ENCODE measurements at places on chromosomes 16 and 17.

DNA sequence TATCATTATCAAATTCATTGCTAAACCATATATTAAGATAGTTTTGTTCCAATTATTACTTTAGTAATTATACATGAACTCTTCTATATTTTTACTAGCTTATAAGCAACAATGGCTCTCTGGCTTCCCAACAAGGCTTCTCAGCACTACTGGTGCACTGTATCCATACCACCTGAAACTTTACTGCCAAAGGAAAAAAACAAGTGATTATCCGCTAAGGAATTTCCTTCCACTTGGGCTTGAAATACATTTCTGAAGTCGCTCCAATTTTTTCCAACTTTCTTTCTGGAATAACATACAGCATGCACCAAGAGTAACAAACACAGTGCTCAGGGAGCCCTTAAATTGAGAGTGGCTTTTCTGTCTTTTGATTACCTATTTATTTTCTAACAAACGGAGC is 2.1 kb downstream of the CSNK2A2 start:
- no peak for DNase-seq

DNA sequence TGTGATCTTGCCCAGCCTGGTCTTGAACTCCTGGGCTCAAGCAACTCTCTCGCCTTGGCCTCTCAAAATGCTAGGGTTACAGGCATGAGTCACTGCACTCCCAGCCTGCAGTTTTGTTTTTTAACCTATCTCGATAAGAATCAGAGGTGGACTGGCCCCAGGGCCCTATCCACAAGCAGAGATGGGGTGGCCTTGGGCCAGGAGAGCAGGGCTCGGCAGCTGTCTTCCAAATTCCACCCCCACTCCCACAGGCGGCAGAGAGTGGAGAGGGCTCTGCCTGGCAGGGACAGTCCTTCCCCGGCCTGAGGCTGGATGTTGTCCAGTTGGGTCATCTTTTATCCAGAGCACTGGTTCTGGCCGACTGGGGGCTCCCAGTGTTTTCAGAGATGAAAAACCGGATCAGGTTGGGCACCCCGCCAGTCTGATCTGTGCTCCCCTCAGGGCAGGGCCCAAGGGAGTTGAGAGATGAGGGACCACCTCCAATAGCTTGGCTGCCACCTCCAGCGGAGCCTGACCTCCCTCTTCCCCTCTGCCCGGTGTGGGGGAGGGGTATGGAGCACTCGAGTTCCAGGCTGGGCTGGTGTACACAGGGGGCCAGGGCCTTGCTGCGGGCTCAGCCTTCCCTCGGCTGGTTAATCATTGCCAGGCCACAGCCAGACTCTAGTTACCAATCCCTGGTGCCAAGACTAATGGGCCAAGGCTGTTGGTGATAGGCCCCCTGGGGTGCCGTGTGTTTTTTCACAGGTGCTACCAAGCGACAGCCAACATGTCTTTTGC is 30.3 kb upstream of the MYO15B start:
- DNase-seq, result no peak

DNA sequence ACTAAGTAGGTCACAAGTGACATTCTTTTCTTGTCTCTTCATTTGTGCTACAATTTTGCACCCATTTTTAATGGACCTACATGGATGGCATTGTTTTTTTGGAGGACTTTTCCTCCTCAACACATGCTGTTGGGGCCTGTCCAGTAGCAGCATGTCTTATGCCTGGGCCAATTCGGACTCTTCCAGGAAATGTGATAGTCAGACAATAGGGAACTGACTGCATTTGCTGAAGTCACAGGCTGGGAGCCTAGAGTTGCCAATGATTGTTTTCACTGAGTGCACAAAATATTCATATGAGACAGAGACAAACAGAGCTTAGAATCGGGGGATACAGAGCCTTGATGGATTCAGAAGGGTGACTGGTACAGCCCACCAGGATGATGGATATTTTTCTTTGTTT is 867.3 kb upstream of the GOT2 start:
- DNase-seq, result no peak

GRCh38 chr17:64388961-64389565 is 1.6 kb downstream of the PECAM1 start:
- DNase-seq, result no peak

GRCh38 chr16:78325468-78326352 is 226.3 kb downstream of the WWOX start:
- DNase-seq, result no peak
